ENCODE measurements at places on chromosomes 6 and 20. TPM values are rescaled to one million over a fixed set of nuclear protein-coding genes. Genes with fewer than 3 reads are reported as not detected.

Gene PLG
- not detected for total RNA-seq

Gene POM121L2
- not detected for total RNA-seq

Gene CAP2
- total RNA-seq = 3.1 TPM

Gene CST4
- not detected for total RNA-seq

Gene GTF3C6
- 22.8 TPM for total RNA-seq

Gene CDH22
- total RNA-seq = 5.3 TPM

Gene BHLHE23
- total RNA-seq = not detected

Gene PTK6
- total RNA-seq = 1.5 TPM

Gene NRN1
- total RNA-seq = 0.83 TPM

Gene GRIK2
- total RNA-seq = 2.7 TPM

Gene KATNA1
- 5.1 TPM for total RNA-seq

Gene GJA10
- total RNA-seq = not detected

Gene AIF1
- total RNA-seq = 1.1 TPM

Gene GCNT2
- total RNA-seq = 2.6 TPM

Gene TRIM31
- total RNA-seq = 0.16 TPM

Gene KIAA1755
- 0.56 TPM for total RNA-seq

Gene OOEP
- 0.46 TPM for total RNA-seq

Gene SASH1
- 10.5 TPM for total RNA-seq

Gene POU5F1
- total RNA-seq = 3.1 TPM

Gene ADGRG6
- total RNA-seq = 5.7 TPM

Gene CRIP3
- total RNA-seq = 3.1 TPM

Gene TRAPPC3L
- total RNA-seq = not detected

Gene MDFI
- total RNA-seq = 1.3 TPM

Gene TREML1
- total RNA-seq = not detected

Gene SNHG17
- total RNA-seq = 17.1 TPM

Gene CD164
- 147 TPM for total RNA-seq

Gene BPIFB1
- total RNA-seq = not detected

Gene RNGTT
- 6.1 TPM for total RNA-seq

Gene KCNQ2
- 2.1 TPM for total RNA-seq

Gene EYA2
- 3.2 TPM for total RNA-seq

Gene UBR2
- 15.4 TPM for total RNA-seq

Gene MYL9
- 9.9 TPM for total RNA-seq

Gene RNF182
- 0.79 TPM for total RNA-seq

Gene SRSF12
- 0.37 TPM for total RNA-seq

Gene CDSN
- not detected for total RNA-seq

Gene TRIM27
- 24.2 TPM for total RNA-seq

Gene RALGAPB
- total RNA-seq = 11.4 TPM

Gene TFAP2A
- 0.16 TPM for total RNA-seq

Gene SPEF1
- 0.55 TPM for total RNA-seq

Gene MLIP
- 0.71 TPM for total RNA-seq

Gene MLN
- not detected for total RNA-seq

Gene LMBRD1
- total RNA-seq = 41.5 TPM

Gene EBF4
- 10.5 TPM for total RNA-seq

Gene GGTLC1
- total RNA-seq = 0.28 TPM

Gene ID1
- total RNA-seq = 39.3 TPM

Gene MUC22
- total RNA-seq = not detected

Gene LAMA2
- total RNA-seq = 6.0 TPM

Gene PTCRA
- total RNA-seq = not detected

Gene KIF25
- not detected for total RNA-seq

All from pancreas (tissue), 10 donors.